ENCODE measurements at places on chromosomes 7 and 10.

- DNase-seq: no peak
Measured at GRCh38 chr10:4596951-4597350, 229.1 kb upstream of the AKR1E2 start.

DNA sequence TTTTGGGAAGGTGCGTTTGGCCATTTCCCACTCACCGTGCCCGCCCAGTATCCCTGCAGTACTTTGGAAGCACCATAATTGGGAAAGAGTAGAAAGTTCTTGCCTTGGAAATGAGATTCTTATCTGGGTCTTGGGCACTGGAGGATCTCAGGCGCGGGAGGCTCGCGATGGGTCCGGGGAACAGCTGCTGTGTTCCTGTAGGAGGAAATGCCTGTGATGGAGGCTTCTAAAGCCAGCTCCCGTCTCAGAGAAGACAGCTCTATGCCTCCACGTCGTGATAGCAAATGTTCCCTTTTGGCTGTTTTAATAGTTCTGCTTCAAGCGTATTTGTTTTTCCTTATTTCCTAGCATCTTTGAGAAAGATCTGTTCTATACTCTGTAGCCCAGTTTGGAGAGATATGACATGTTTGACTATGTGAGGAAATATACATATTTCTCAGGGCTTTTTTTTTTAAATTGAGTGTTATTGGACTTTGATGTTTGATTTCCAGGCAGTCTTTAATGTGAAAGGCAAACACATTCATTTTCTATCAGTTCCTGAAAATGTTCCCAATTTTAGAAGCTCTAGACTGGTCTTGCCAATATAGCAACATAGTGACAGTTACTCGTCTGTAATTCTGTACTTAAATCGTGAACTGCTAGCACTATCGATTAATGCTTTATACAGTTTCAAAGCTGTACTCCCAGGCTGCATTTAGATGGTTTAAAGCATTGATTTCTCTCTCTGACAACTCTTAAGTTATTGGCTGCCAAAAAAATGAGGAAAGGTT, 280.8 kb downstream of the DPP6 start:
- no peak for DNase-seq

DNA sequence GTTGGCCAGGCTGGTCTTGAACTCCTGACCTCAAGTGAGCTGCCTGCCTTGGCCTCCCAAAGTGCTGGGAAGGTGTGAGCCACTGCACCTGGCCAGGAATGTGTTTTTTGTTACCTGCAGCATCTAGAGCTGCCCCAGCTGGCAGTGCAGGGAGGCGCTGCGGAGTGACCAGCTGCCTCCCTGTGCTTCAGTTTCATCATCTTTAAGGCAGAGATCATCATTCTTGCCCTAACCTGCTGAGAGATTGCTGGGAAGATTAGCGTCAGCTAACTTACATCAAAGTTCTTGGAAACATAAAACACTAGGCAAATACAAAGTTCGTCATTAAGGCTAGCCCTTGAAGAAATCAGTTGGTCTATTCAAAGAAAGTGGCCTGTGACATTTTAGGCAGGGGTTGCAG, 2.3 kb downstream of the ZNF282 start:
- no peak for DNase-seq

GRCh38 chr7:139230023-139230422, 1.0 kb upstream of the UBN2 start:
- DNase-seq: no peak

GRCh38 chr10:12791728-12792127, 209.8 kb downstream of the CCDC3 start:
- DNase-seq: no peak

DNA sequence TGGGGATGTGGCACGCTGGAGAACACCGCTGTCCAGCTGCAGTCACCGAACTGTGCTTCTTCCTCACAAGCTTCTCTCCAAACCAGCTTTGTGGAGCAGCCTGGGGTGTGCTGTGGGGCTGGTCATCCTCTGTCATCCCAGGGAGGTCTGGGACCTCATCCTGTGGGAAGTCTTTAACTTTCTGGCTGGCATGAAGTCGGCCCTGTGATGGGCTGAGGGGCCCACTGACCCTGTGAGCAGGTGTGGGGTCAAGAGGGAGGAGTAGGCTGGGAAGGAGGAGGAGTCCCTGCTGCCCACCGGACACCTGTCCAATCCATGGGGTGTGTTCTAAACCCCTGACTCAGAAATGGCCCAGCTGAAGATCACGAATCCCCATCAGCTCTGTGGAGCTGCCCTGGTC, 136.2 kb upstream of the SHH start:
- DNase-seq: no peak

GRCh38 chr7:27277628-27278027, 35.0 kb downstream of the EVX1 start:
- no peak for DNase-seq

GRCh38 chr10:17872191-17873091, 63.3 kb downstream of the MRC1 start:
- DNase-seq: no peak

DNA sequence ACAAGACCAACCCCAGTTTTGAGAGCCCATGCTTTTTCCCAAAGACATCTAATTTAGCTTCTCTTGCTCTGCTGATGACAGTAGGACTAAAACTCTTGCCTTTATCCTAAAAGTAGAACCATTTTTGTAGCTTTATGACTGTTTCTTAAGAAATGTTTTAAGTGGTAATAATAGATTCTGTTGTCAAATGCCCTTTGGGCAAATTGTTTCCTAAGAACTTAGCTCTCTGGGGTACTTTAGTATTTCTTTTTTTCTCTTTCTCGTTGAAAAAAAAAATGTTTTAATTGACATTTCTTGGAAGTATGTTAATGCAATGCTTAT, 157.4 kb downstream of the ARID5B start:
- DNase-seq: no peak

- DNase-seq: no peak
Measured at GRCh38 chr10:1788401-1788800, 51.1 kb upstream of the ADARB2 start.

DNA sequence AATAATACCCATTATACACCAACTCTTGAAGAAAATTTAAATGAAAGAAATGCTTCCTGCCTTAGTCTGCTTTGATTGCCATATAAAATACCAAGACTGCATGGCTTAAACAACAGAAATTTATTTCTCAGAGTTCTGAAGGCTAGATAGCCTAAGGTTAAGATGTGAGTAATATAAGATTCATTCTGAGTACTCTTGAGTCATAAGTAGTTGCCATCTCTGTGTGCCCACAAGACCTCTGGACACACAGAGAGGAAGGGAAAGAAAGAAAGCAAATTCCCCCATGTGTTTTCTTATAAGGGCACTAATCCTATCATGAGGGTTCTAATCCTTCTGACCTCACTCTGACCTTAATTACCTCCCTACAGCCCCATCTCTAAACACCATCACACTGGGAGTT, 201.2 kb downstream of the PTN start:
- no peak for DNase-seq

DNA sequence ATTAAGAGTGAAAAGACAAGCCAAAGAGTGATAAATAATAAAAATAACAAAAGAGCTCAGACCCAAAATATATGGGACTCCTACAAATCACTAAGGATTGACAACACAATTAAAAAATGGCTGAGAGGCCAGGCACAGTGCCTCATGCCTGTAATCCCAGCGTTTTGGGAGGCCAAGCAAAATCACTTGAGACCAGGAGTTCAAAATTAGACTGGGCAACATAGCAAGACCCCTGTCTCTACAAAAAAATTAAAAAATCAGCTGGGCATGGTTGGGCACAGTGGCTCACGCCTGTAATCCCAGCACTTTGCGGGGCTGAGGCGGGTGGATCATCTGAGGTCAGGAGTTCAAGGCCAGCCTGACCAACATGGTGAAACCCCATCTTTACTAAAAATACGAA, 137.3 kb downstream of the IDE start:
- DNase-seq: no peak

DNA sequence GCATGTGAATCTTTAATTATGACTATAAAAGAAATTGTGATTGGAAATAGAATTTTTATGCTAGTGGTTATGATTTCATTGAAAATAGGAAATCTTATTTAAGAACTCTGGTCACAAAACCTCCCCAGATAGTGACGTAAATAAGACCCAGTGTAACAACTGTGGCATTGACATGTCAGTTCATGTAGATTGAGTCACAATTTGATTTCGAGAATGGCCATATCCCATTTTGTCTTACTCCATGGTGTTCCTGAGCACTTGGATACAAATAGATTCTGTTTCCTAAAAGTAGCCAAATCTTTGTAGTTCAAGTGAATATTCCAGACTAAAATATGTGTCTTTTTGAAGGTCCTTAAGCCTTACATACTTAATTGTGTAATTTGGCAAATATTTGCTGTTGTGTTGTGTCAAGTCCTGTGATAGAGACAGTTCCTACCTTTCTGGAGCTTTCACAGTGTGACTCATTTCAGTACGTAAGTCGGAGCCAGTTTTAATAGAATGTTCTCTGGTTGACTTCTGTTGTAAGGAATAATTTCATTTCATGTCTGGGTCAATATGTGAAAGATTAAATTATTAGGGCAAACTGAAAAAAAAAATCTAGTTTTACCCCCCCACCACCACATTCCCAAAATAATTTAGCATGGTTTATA, 37.1 kb upstream of the TOMM7 start:
- DNase-seq: no peak

- DNase-seq: no peak
Measured at GRCh38 chr10:107540981-107541380, 376.5 kb upstream of the SORCS1 start.

DNA sequence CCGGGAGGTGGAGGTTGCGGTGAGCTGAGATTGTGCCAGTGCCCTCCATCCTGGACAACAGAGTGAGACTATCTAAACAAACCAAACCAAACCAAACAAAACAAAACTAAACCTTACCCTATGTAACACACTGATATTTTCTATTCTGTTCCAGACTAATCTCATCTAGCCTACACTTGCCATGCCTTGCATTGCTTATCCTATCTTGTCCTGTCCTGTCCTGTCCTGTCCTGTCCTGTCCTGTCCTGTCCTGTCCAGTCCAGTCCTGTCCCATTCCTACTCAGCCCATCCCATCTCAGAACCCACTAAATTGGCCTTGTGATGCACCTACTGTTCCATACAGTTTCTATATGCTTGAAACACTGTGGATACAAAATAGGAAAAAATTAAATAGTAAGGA, 64.7 kb upstream of the HDAC9 start:
- DNase-seq: no peak

GRCh38 chr7:90797596-90797995, 201.5 kb downstream of the CDK14 start:
- DNase-seq: no peak

Measured in stimulated activated CD4-positive, alpha-beta T cell treated with anti-CD3 and anti-CD28 coated beads, Interleukin-4, amount 100 ng/mL, for 1 hour (primary cell).